ENCODE measurements at places on chromosomes 6 and 20. TPM values are rescaled to one million over a fixed set of nuclear protein-coding genes. Genes with fewer than 3 reads are reported as not detected.

STK4 gene
- polyA plus RNA-seq = 6.9 TPM

DNA sequence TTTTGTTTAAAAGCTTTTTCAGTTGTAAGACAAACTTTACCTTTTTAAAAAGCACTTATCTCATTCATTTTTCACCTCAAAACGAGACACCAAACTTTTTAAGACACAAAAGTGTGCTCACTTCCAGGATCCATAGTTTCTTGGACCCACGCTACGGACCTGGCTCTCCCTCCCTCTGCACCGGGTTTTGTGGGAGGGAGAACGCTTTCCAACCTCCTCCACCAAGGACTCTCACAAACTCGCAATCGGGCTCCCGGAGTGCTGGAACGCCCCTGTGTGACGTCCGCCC, 436 bp downstream of the CAGE1 start:
- no peaks in the 10 kb centered on the region for H3K36me3 ChIP-seq
- H3K27ac ChIP-seq = peak overlapping the region; percentile 100
- no peak for DNase-seq

DNA sequence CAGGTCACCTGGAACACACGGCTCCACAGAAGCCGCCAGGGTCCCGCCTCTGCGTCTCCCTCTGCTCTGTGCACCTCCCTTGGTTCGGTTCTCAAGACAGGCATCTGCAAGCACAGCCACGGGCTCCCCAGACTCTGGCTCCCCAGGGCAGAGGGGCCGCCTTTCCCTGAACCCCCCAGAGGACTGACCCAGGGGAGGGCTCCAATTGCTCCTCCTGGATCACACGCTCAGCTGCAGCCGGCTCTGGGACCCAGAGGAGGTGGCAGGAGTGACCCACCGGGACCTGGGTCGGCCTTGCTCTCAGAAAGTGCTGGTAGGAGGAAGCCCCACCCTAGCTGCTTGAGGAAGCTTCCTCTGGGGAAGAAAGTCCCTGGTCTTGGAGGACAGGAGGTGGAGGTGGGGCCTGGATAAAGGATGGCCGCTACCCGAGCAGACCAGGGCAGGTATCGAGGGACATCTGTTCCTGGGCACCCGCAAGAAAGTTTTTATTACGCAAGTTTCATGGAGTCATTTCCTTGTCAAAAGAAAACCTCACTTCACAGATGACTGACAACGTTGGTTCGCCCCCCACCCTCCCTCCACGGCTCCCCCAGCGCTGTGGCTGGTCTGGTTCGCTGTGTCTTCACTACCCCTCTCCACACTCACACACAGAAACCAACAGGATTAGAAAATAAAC, 103.9 kb upstream of the AFDN start:
- no peak for DNase-seq
- H3K36me3 ChIP-seq = no peaks in the 10 kb centered on the region
- no peak overlapping the region for H3K27ac ChIP-seq
- H3K27me3 ChIP-seq = no peaks in the 10 kb centered on the region

DNA sequence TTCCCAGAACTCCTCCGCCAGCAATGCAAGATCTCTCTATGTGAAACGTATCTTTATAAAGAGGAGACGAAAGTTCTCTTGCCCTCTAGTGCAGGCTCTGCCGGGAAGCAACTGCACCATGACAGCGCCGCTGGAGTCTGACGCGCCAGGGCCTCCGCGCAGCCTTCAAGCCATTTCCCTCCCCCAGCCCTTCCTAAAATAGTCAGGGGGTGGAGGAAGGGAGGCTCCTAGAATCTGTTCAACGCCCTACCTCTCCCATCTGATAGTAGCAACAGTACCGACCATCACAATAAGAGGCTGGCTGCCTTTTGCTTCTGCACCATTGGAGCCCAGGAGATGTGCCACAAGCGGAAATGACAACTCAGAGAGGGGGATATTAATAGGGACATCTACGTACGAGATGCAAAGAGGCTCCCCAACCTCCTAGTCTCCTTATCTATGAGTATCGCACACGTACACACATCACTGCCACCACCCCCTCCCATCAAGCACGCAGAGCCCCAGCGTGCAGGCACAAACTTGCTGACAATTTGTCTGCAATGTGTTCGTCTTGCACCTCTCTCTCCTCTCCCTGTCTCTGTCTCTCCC, 1.0 kb downstream of the SYNE1 start:
- H3K36me3 ChIP-seq = no peaks in the 10 kb centered on the region
- no peak for DNase-seq
- H3K27me3 ChIP-seq = peaks cover 39% of the 10 kb centered on the region

- no peaks in the 10 kb centered on the region for H3K27me3 ChIP-seq
- no peak overlapping the region for H3K27ac ChIP-seq
- H3K36me3 ChIP-seq = no peaks in the 10 kb centered on the region
These were observed 95.4 kb upstream of the CNKSR3 start for GRCh38 chr6:154605882-154606370.

DNA sequence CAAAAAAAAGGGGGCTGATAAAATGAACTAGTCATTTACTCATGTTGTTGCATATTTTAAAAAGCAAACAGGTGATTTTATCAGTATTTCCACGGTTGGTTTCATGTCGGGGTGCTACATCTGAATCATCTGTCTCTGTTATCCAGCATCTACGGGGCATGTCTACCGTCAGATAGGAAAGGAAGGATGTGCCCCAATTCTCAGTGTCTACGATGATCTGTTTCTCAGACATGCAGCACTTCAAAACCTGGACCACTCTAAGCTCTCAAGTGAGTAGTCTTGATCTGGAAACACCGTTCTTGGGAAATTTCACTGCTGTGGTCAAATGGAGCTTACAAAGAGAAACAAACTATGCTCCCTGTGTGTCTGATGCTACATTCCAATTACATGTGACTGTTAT, 240.3 kb upstream of the TAB2 start:
- H3K4me3 ChIP-seq = no peak overlapping the region
- no peak overlapping the region for H3K27ac ChIP-seq
- no peak for DNase-seq
- no peaks in the 10 kb centered on the region for H3K4me1 ChIP-seq

- no peak for DNase-seq
- no peaks in the 10 kb centered on the region for H3K4me1 ChIP-seq
- no peaks in the 10 kb centered on the region for H3K36me3 ChIP-seq
These were observed 278.5 kb upstream of the MARCKS start for GRCh38 chr6:113578691-113579090.

GRCh38 chr6:143941852-143942627, 66.0 kb downstream of the PLAGL1 start:
- no peaks in the 10 kb centered on the region for H3K36me3 ChIP-seq
- H3K27me3 ChIP-seq = no peaks in the 10 kb centered on the region
- DNase-seq = peak; percentile 70
- H3K4me3 ChIP-seq = no peak overlapping the region
- no peak overlapping the region for H3K27ac ChIP-seq

DNA sequence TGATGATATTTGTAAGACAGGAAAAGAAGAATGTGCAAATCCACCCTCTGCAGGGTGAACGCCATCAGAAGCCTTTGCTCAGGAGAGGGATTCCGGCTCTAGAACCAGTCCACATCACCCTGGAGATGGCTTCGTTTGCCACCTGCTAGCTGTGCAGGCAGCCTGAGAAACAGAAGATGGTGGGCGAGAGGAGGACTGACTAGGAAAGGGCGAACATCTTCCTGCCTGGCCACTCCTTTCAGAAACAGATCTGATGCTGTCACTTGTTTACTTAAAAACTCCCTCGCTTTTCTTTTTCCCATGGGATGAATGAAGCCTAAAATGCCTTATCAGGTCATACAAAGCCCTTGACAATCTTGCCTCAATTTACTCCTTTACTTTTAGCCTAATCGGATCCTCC, 1.2 kb downstream of the PTPRA start:
- H3K4me1 ChIP-seq = peaks cover 11% of the 10 kb centered on the region
- H3K4me3 ChIP-seq = no peak overlapping the region
- peaks cover 12% of the 10 kb centered on the region for H3K36me3 ChIP-seq
- no peaks in the 10 kb centered on the region for H3K27me3 ChIP-seq

GPX6 gene
- not detected for polyA plus RNA-seq

HMGN4 gene
- 56.2 TPM for polyA plus RNA-seq

SH3BGRL2 gene
- 31.9 TPM for polyA plus RNA-seq

DNA sequence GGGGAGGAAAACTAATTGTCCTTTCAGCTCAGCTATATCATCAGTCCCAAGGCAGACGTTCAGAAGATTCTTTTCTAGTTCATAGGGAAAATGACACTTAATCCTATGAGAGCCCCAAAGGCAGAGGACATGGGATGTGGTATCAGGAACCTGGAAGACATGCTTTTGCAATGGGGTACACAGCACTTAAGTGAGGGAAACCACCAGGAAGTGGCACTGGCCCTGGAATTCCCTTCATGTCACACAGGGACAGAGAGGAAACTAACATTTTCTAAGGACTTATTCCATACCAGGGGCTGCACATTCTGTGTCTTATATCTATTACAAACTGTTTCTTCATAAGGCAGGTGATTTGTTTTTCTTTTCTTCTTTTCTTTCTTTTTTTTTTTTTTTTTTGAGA, 28.2 kb downstream of the VPS52 start:
- no peaks in the 10 kb centered on the region for H3K36me3 ChIP-seq
- H3K27ac ChIP-seq = no peak overlapping the region
- no peaks in the 10 kb centered on the region for H3K27me3 ChIP-seq
- H3K4me1 ChIP-seq = peaks cover 5% of the 10 kb centered on the region

TDRD6 gene
- 0.04 TPM for polyA plus RNA-seq

DNA sequence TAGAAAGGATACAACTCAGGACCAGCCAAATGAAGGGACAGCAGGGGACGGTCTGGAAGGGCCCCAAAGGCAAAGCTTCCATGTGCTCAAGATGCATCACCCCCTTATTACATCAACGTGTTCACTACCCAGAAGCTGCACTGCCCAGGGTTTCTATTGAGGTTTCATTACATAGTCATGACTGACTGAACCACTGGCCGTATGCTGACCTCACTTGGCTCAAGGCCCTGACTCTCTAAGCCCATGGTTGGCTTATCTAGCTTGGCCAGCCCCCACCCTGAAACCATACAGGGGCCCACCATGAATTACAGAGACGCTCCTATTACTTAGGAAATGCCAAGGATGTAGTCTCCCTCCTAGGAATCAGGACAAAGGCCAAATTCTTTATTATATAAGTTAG, 179.4 kb downstream of the FOXC1 start:
- H3K36me3 ChIP-seq = no peaks in the 10 kb centered on the region
- H3K27ac ChIP-seq = no peak overlapping the region
- no peaks in the 10 kb centered on the region for H3K27me3 ChIP-seq
- no peak for DNase-seq
- no peak overlapping the region for H3K4me3 ChIP-seq
- H3K4me1 ChIP-seq = no peaks in the 10 kb centered on the region

DNA sequence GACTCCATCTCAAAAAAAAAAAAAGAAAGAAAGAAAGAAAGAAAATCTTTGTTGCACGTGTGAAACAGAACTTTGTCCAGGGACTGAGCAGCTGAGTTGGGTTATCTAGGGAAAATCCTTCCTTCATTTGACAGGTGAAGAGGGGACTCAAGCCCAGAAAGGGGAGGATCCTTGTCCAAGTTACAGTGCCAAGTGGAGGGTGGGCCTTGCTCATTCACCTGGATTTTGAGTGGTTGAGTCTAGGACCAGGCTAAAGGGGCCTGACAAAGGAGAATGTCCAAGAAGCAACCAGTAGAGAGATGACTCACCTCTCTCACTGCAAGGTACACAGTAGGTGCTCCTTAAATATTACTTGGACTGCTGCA, 2.7 kb downstream of the TGIF2 start:
- no peaks in the 10 kb centered on the region for H3K4me1 ChIP-seq
- peak; percentile 51 for DNase-seq
- H3K27me3 ChIP-seq = no peaks in the 10 kb centered on the region
- no peak overlapping the region for H3K4me3 ChIP-seq

CUTA gene
- polyA plus RNA-seq = 129 TPM

GRCh38 chr6:160831739-160832138, 129.7 kb downstream of the PLG start:
- no peak overlapping the region for H3K4me3 ChIP-seq
- no peaks in the 10 kb centered on the region for H3K27me3 ChIP-seq
- no peak for DNase-seq
- no peaks in the 10 kb centered on the region for H3K36me3 ChIP-seq

DNA sequence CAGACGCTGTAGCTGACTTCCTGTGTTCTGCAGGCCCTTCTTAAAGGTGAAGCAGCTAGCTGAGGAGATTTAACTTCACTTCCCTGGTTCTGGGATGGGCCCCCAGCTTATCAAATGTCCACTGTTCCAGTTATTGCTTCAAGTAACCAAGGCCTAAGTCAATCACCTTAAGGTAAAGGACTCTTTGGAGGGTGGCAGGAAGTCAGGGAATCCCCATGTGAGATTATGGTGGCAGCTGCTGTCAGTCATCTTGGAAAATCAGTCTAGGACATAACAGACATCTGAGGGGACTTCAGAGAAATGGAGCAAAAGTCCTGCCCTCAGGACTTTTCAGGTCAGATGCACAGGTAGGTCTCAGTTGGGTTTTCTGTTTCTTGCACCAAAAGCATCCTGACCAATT, 3.8 kb downstream of the ELOVL5 start:
- H3K27me3 ChIP-seq = no peaks in the 10 kb centered on the region
- H3K4me3 ChIP-seq = no peak overlapping the region
- H3K27ac ChIP-seq = no peak overlapping the region
- peaks cover 3% of the 10 kb centered on the region for H3K4me1 ChIP-seq

ATP5F1E gene
- polyA plus RNA-seq = 73.8 TPM

GRCh38 chr6:125714441-125715090, 34.9 kb upstream of the HEY2 start:
- H3K36me3 ChIP-seq = no peaks in the 10 kb centered on the region
- no peaks in the 10 kb centered on the region for H3K4me1 ChIP-seq
- no peak overlapping the region for H3K27ac ChIP-seq
- DNase-seq = no peak
- no peak overlapping the region for H3K4me3 ChIP-seq

MEA1 gene
- polyA plus RNA-seq = 72.6 TPM

DNA sequence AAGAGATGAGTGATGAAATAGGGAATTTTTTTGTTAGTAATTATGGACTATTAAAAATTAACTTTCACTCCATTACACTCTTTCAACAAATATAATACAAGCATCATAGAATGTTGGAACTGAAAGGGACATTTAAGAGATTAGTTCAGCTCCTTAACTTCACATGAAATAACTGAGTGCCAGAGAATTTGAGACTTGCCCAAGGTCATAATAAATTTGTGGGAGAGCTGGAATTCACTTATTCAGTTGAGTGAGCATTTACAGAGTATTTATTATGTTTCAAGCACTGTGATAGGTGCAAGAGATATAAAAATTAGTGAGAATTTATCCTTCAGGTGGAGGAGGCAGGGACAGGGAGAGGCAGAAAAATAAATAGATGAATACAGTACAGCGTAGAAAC, 154.6 kb downstream of the KCNQ5 start:
- no peaks in the 10 kb centered on the region for H3K36me3 ChIP-seq
- no peak for DNase-seq
- H3K4me3 ChIP-seq = no peak overlapping the region
- H3K4me1 ChIP-seq = no peaks in the 10 kb centered on the region
- H3K27me3 ChIP-seq = no peaks in the 10 kb centered on the region

ARFGEF2 gene
- 15.1 TPM for polyA plus RNA-seq

- no peaks in the 10 kb centered on the region for H3K36me3 ChIP-seq
- H3K4me1 ChIP-seq = no peaks in the 10 kb centered on the region
- no peak overlapping the region for H3K27ac ChIP-seq
- DNase-seq = no peak
These were observed 554.8 kb downstream of the TBC1D32 start for GRCh38 chr6:120779441-120779840.
